Fibroblast of skin of right biceps (primary cell): ENCODE measurements at places on chromosomes 5 and 9.
A peak's percentile ranks its signal among the peaks of the same experiment; 100 is the strongest.

DNA sequence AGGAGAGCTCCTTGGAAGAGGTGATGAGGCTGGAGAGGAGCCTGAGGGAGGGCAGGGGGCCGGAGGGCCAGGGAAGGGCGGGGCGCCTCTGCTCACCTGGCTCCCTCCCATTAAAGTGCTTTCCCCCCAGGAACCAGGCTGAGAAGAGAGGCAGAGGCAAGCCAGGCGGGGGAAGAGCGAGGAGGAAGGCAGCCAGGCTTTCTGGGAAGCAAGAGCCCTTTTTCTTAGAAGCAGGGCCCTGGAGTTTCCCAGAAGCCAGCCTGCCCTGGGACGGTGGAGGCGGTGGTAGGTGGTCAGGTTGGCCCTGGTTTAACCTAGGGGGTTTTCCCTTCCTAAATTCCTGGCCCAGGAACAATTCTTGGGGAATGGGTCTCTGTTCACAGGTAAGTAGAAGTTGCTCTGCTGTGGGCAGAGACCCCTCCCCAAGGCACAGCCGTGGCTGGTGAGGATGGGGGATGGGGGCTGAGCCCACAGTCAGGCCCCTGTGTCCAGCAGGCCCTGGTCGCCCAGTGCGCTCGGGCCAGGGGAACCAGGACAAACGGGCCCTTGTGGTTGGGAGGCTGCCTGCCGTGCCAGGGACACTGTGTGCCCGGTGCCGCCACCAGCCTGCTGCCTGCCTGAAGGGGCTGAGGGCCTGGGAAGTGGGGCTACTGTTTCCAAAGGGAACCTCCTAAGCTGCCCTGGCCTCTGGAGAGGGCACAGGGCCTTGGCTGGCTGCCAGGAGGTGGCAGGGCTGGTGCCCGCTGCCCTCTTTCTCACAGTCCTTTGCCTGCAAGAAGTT is 16.6 kb upstream of the RALGDS start:
- DNase-seq = no peak

DNA sequence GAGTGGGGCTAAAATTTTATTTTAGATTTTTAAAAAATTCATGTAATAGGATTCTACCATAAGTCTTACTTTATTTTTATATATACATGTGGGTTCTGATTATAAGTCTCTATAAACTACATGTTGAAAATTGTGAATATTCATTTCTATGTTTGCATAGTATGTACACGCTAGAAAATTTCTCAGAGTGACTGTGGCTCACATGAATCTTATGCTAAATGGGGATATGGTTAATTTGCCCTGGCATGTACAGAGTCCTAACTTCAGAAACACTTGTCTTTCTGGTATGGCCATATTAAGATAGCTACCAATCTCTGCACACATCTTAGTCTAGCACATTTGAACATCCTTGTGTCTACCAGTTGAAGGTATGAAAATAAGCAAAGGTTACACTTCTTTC is 154.8 kb downstream of the FBXL7 start:
- DNase-seq = no peak

DNA sequence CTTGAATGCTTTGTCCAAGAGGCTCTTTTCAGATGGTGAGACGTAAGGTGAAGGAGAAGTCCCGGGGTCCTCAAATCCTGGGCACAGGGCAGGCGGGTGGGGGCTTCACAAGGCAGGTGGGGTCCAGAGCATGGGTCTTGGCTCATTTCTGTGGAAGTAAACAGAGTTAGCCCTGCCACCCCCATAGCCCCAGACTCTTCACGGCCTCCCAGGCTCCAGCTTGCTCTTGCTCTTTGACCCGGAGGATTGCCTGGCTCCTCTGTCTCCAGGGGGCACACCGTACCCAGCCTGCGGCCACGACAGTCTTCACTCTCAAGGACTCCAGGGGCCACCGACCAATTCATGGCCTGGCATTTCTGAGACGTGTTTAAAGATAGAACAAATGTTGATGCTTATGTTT is 28.8 kb upstream of the POMT1 start:
- no peak for DNase-seq

DNA sequence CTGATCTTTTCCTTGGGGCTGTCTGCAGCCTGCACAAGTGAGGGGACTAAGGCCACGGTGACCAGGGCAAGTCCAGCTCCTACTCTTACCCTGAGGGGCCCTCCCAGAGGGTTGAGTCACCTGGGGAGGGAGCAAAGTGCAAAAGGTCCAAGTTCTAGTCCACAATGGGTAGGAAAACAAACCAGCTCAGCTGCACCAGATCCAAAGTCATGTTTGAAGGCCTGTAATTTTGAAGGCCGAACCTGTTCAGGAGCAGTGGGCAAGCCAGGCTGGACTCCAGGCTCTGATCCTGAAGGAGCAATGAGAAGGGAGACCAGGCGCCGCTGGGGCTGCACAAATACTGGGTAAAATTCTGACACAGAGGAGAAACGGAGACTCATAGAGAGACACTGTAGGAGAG is 15.8 kb upstream of the TCF7 start:
- no peak for DNase-seq

DNA sequence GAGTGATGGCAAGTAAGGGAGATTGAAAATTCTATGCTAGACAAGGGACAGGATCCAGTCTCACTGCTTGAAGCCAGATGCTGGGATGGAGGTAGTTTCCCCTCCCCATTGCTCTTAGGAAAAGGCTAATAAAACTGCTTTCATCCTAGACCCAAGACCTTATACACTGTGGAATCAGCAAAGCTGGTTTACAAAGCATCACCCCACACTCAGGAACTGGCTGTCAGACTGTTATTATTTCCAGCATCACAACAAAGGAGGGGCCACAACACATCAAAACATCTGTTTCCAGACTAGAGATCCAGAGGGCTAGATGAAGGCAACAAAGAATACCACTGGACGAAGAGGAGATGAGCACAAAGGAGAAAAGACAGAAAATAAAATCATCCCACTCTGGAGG is 364.6 kb upstream of the PTGER4 start:
- DNase-seq = no peak

DNA sequence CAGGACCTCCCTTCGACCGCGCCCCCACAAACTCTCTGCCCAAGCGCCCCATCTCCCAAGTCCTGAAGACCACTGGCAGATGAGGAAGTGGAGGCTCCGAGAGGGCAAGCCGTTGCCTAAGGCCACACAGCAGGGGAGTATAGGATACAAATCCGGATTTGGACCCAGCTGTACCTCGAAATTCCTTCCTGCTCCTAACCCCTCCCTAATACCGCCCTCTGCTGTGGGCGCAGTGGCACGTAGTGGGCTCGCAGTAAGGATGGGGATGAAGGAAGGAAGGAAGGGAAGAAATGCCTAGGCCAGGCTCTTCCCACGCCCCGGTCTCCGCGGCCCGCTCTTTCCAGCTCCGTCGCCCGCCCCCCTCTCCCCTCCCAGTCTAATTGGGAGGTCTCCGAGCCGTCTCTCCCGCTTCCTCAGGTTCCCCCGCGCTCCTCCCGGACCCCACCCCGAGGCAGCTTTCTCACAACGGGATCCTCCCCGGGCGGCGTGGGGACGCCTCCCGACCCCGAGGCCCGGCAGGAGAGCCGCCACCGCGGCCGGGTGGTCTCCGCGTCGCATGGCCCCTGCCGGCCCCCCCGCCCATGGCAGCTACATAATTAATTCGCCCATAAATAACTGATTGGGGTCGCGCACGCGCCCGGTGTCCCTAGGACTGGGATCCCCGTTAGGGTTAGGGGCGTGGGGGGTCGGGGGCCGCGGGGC is 138.9 kb downstream of the C9orf50 start:
- peak; percentile 81 for DNase-seq

DNA sequence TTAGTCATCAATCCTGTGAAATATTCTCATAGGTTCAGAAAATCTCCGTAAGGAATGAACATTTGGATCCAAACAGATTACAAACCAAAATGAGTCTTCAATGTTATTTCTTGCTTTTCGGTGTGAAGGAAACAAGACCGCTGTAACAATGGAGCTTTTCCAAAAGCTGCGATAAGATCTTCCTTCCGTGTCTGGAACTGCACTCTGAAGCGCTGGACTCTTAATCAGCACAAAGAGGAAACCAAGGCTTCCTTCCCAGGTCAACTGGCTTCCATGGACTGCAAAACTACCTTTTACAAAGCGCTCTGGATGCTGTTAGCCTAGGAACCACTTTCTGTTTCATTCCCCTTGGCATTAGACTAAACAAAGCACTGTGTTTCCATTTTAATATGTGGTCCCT is 137.9 kb upstream of the BASP1 start:
- no peak for DNase-seq

- DNase-seq = peak; percentile 51
Observed at GRCh38 chr5:112174959-112175594, 244.0 kb downstream of the EPB41L4A start.

- DNase-seq = no peak
Observed at GRCh38 chr9:133604856-133605255, 4.3 kb downstream of the FAM163B start.

DNA sequence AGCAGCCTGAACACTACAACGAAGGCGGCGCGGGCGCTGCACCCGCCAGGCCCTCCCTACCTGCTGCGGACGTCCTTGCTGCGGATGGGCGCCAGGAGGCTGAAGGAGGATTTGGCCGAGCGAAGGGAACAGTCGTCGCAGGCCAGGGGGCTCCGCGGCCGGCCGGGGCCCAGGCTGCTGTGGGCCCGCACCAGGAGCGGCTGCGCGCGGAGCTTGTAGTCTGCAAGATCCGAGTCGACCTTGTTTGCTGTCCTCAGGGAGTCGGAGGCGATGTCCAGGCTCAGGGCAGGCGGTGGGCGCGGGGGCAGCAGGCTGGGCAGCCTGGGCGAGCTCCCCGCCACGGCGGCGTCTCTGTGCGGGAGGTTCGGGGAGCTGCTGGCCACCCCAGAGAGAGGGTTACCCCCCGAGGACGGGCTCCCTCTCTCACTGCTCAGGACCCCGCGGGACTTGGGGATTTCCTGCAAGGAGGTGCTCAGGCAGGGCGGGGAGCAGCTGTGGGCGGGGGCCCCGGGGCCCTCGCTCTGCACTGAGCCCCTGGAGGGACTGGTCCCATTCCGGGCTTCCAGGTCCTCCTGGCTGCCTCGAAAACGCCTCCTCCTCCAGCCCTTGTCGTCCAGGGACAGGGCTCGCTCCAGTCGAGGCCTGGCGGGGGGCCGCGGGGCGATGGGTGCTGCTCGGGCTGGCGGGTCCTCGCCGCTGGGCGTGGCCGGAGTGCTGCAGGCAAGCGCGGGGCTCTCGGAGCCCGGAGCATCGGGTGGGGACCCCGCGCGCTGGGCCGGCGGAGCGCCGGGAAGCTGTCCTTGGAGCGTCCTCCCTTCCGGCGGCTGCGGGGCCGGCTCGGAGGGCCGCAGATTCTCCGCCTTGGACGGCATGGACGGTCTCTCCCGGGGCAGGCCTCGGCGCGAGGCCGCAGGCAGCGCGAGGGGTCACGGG is 831 bp downstream of the INPP5E start:
- DNase-seq = peak; percentile 16

GRCh38 chr9:68690088-68690487 is 15.0 kb upstream of the PIP5K1B start:
- no peak for DNase-seq

- no peak for DNase-seq
Observed at GRCh38 chr9:133569891-133570690, 35.6 kb downstream of the ADAMTSL2 start.

- DNase-seq = no peak
Observed at GRCh38 chr5:10090074-10090473, 159.6 kb downstream of the ATPSCKMT start.

GRCh38 chr5:94746731-94747124 is 128.3 kb downstream of the SLF1 start:
- peak; percentile 3 for DNase-seq

- peak; percentile 87 for DNase-seq
Observed at GRCh38 chr5:73066466-73066865, 53.9 kb upstream of the TMEM171 start.

DNA sequence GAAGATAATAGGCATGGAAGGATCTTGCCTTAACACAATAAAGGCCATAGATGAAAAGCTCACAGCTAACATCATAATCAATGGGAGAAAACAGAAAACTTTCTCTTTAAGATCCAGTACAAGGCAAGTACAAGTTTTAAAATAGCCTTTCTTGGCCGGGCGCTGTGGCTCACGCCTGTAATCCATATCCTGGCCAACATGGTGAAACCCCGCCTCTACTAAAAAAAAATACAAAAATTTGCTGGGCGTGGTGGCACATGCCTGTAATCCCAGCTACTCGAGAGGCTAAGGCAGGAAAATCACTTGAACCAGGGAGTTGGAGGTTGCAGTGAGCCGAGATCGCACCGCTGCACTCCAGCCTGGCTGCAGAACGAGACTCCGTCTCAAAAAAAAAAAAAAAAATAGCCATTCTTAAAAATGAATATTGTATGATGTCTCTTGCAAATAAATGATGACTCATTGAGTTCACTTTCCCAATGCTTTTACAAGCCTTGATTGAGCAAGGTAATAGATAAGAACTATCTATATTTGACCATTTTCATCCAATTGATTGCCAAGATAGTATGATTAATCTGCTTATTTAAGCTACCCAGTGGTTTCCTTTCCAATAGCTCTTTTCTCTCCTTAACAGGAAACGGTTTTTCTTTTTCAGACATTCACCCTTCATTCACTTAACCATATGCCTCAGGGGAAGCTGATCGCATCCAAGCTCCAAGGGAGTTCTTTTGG is 15.8 kb downstream of the CCDC152 start:
- no peak for DNase-seq

GRCh38 chr9:111003182-111003581 is 35.1 kb downstream of the LPAR1 start:
- no peak for DNase-seq

GRCh38 chr9:137309368-137310188 is 7.5 kb upstream of the NRARP start:
- DNase-seq = no peak

DNA sequence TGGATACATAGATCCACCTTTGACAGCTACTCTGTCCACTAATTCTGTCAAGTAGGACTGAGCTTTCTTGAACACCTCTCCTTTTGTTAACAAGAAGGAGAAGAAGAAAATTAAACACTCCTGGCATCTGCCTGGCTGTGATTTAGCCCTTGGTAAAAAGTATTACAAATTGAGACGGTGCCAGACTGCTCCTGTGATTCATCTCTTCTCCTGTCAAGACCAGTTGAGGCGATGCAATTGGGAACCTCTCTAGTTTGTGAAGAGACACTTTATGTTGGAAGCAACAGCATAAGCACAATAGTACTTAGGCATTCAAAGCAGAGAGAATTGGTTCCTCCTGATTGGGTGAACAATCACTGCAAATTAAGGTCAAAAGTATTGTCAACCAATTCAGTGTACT is 72.7 kb downstream of the GHR start:
- DNase-seq = peak; percentile 44

GRCh38 chr9:14294659-14295058 is 19.3 kb downstream of the NFIB start:
- DNase-seq = no peak

GRCh38 chr9:88971131-88971960 is 19.9 kb upstream of the S1PR3 start:
- DNase-seq = no peak
